ENCODE measurements at places on chromosomes 16 and 17.

DNA sequence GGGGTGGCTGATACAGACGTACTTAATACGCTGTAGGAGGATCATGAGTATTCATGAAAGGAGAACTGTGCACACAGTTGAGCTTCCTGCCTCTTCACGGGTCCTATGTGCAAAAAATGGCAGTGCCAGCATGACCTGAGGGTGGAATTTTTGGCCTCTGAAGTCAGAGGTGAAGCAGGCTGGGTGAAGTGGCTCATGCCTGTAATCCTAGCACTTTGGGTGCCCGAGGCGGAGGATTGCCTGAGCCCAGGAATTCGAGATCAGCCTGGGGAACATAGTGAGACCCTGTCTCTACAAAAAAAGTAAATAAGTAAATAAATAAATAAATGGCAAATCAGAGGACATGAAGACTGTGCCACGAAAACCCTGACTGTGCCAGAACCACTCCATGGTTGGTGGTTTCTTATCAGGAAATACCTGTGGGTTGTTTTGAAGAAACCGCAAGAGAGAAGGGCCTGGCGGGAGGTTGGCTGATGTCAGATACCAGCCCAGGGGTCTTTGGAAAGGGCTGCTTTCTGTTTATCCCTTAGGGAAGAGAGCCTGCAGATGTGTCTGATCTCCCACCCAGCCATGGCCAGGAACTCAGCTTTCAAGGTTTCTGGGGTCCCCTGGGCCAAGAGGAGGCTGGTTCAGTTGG, 3.4 kb downstream of the ASPSCR1 start:
- no peaks in the 10 kb centered on the region for H3K36me3 ChIP-seq
- no peak overlapping the region for H3K27ac ChIP-seq
- no peak for DNase-seq
- no peaks in the 10 kb centered on the region for H3K27me3 ChIP-seq
- no peak overlapping the region for H3K4me3 ChIP-seq

DNA sequence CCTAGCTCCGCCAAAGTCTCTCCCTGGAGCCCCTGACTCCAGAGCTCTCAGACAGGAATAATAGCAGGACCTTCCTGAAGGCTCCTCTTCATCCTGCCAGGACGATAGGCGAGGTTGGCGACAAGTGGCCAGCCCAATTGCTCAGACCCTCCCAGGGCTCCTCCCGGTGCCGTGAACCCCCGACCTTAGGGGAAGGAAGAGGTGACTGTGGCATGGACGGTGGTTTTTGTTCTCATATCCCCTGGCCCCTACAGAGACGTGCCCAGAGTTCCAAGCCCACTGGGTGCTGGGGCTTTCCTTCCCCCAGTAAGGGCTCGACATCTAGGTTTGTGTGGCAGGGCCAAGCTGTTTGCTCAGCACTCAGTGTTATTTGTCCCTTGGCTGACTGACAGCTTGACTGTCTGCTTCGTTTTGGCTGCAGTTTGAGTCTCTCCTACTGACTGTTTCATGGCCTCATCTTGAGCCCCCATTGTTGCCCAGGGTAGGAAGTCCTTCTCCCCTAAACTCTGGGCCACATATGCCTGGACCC, 4.6 kb upstream of the ADCY7 start:
- no peaks in the 10 kb centered on the region for H3K4me1 ChIP-seq
- H3K4me3 ChIP-seq: no peak overlapping the region
- H3K36me3 ChIP-seq: no peaks in the 10 kb centered on the region

- H3K4me1 ChIP-seq: no peaks in the 10 kb centered on the region
- DNase-seq: peak; percentile 86
- no peaks in the 10 kb centered on the region for H3K27me3 ChIP-seq
- peaks cover 2% of the 10 kb centered on the region for H3K36me3 ChIP-seq
These were observed 747 bp downstream of the ATXN7L3 start for GRCh38 chr17:44198721-44199552.

DNA sequence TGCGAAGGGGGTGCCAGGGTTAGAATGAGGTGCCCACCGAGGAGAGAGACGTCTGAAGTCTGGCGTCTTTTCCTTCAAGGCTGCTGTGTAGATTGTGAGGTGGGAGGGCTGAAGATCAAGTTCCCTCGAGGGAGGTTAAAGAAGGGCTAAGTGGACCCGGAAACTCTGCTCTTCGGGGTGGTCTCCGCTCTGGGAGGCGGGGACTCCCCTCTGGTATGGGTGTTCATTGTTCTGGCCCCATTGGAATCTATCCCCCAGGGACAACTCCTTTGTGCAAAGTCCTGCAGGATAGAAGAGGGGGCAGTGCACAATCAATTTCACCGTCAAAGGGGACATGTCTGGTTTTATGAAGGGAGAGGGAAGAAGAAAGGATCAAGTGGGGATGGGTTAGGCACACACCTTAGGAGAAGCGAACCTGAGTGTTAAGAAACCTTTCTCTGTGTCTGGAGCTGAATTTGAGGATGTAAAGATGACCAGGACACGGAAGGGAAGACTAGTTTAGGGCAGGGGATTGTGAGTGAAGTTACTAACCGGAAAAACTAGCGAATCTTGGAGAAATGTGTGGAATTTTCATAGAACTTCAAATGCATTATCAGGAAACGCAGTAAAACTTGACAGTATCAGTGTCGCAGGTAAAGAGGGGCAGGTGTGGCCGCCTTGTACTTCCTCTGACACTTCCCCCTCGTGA, 809 bp upstream of the RAB34 start:
- peak overlapping the region; percentile 87 for H3K27ac ChIP-seq
- peak overlapping the region; percentile 81 for H3K4me3 ChIP-seq
- H3K36me3 ChIP-seq: peaks cover 7% of the 10 kb centered on the region

DNA sequence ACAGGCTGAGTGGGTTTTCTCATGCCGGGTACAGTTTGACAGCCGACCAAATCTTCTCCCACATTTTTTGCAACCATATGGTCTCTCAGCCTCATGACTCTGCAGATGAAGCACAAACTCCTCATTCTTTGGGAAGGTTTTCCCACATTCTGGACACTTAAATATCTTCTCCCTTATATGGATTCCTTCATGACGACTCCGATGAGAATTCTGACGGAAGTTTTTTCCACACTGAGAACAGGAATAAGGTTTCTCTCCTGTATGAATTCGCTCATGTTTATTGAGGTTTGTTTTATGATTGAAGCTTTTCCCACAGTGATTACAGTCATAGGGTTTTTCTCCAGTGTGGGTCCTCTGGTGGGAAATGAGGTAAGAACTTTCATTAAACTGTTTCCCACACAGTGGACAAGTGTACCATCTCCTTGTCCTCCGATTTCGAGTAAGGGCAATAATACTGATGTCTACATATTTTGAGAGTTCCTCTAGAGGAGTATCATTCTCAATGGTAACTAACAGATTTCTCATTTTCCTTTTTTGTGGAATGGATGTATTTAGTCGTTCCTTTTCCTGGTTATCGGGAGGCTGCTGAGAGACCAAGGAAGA, 10.9 kb downstream of the ZNF200 start:
- H3K36me3 ChIP-seq: peaks cover 10% of the 10 kb centered on the region
- H3K4me3 ChIP-seq: peak overlapping the region; percentile 31
- H3K4me1 ChIP-seq: no peaks in the 10 kb centered on the region

GRCh38 chr17:55496094-55496881, 15.0 kb downstream of the SMIM36 start:
- no peaks in the 10 kb centered on the region for H3K36me3 ChIP-seq
- DNase-seq: no peak
- H3K27me3 ChIP-seq: no peaks in the 10 kb centered on the region
- H3K27ac ChIP-seq: no peak overlapping the region
- H3K4me3 ChIP-seq: no peak overlapping the region
- H3K4me1 ChIP-seq: no peaks in the 10 kb centered on the region

GRCh38 chr17:32723310-32723955, 153.5 kb downstream of the MYO1D start:
- DNase-seq: no peak
- H3K27ac ChIP-seq: no peak overlapping the region
- no peaks in the 10 kb centered on the region for H3K27me3 ChIP-seq
- H3K4me3 ChIP-seq: no peak overlapping the region

GRCh38 chr17:28745786-28746411, 2.1 kb downstream of the TRAF4 start:
- no peaks in the 10 kb centered on the region for H3K36me3 ChIP-seq
- H3K4me3 ChIP-seq: no peak overlapping the region
- H3K4me1 ChIP-seq: no peaks in the 10 kb centered on the region

DNA sequence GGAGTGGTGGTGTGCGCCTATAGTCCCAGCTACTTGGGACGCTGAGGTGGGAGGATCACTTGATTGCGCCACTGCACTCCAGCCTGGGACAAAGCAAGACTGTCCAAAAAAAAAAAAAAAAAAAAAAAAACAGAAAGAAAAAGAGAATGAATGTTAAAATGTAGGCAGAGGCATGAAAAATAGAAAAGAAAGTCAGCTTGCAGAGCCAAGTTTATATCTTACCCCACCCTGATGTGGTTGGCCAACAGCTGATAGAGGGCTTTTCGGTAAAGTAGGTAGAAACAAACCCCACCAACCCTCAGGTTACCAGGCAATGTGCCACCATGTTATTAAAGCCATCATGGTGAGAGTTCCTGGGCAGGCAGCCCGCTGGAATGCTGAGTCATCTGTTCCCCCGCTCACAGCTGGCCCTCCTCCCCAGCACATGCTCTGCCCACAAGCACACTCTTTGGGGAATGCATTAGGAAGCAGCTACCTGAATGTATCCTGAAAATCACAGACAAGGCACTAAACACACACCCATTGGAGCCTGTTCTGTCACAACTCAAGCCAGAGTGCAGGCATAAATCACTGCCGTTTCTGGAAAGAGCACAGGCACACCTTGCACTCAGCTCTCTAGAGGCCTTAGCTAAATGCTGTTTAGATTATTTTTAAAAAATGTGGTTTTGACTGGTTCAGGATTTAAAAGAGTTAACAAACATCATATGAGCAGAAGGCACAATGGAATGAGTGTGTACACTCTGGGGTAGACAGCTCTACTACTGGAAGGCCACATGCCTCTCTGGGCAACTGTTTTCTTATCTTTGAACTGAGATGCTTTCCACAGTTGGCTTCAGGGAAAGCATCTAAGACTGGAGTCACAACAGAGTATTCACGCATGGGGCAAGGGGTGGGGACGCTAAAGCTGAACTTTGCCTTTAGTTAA, 128.5 kb downstream of the PARN start:
- H3K27ac ChIP-seq: peak overlapping the region; percentile 51
- H3K27me3 ChIP-seq: no peaks in the 10 kb centered on the region

DNA sequence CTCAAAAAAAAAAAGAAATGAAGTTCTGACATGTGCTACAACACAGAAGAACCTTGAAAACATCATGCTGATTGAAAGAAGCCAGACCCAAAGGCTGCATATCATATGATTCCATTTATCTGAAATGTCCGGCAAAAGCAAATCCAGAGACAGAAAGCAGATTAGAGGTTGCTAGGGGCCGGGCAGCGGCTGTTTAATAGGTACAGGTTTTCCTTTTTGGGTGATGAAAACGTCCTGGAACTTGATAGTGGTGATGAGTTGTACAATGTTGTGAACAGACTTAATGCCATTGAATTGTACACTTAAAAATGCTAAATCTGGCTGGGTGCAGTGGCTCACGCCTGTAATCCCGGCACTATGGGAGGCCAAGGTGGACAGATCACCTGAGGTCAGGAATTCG, 166.5 kb downstream of the NTN1 start:
- H3K27me3 ChIP-seq: no peaks in the 10 kb centered on the region
- DNase-seq: no peak
- no peaks in the 10 kb centered on the region for H3K4me1 ChIP-seq

- no peaks in the 10 kb centered on the region for H3K4me1 ChIP-seq
- H3K27me3 ChIP-seq: no peaks in the 10 kb centered on the region
- DNase-seq: no peak
- H3K4me3 ChIP-seq: no peak overlapping the region
These were observed 35.1 kb downstream of the TMEM238L start for GRCh38 chr17:10768750-10769251.

- H3K27me3 ChIP-seq: no peaks in the 10 kb centered on the region
- H3K4me3 ChIP-seq: no peak overlapping the region
- peak; percentile 69 for DNase-seq
- no peaks in the 10 kb centered on the region for H3K4me1 ChIP-seq
These were observed 19.8 kb upstream of the PIK3R6 start for GRCh38 chr17:8887301-8887700.

DNA sequence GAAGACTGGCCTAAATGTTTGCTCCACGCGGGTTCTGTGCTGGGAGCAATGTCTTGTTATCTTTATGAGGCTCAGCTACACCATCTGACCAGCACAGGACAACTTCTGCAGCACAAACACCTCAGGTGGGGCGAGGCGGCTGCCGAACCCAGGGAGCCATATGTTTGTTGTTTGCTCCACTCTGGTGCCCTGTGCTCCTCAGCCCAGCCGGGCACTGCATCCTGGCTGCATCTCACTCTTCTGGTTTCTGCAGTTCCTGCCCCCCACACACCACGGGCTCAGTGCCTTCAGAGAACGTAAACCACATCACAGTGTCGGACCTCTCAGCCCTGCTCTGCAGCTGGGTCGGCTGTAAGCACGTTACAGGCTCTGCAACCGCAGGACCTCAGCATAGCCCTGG, 32.4 kb downstream of the MXRA7 start:
- no peak overlapping the region for H3K27ac ChIP-seq
- H3K4me1 ChIP-seq: no peaks in the 10 kb centered on the region
- peak; percentile 66 for DNase-seq
- H3K27me3 ChIP-seq: no peaks in the 10 kb centered on the region

DNA sequence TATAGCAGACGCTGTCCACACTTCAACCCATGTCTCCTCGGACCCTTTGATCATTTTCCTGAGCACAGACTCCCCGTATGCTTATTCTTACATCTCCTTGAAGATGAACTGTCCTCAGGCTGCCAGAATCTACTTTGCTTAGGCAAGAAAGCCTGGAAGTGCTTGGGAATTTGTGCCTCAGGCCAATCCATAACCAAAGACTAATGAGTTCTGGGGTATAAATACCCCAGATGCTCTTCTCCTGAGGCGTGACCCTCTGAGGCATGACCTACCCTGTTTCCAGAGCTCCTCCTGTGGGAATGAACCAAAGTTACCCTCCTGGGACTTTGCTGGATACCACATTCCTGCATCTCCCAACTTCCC, 10.1 kb upstream of the TEKT3 start:
- no peak for DNase-seq
- H3K4me1 ChIP-seq: no peaks in the 10 kb centered on the region

GRCh38 chr17:50459756-50460155, 8.9 kb downstream of the CHAD start:
- H3K27me3 ChIP-seq: no peaks in the 10 kb centered on the region
- no peaks in the 10 kb centered on the region for H3K4me1 ChIP-seq
- DNase-seq: no peak
- H3K4me3 ChIP-seq: no peak overlapping the region

DNA sequence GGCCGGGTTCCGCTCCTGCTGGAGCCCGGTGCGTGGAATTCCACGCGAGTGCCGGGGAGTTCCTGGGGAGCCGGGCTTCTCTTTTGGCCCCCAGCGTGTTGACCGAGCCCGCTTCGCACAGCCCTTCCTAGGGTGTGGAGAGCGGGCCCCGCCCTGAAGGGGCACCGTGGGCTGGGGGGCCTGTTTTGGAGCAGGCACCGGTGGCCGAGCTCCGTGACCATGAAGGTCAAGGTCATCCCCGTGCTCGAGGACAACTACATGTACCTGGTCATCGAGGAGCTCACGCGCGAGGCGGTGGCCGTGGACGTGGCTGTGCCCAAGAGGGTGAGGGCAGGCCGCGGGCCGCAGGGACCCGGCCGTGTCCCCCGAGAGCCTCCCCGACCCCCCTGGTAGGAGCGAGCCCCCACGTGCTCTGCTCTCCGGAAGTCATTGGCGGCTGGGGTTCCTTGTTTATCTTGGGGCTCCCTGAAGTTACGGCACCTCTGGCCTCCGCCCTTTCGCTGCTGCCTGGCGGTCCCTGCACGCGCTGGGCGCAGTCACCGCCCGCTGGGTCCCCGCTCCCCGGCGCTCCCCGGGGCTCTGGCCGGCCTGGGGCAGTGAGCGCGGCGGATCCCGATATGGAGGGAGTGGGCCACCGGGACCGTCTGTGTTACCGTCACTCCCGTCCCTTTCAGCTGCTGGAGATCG, 528 bp downstream of the HAGHL start:
- no peak overlapping the region for H3K27ac ChIP-seq
- no peak for DNase-seq
- no peaks in the 10 kb centered on the region for H3K4me1 ChIP-seq
- H3K4me3 ChIP-seq: no peak overlapping the region
